ENCODE measurements at places on chromosomes 12 and 14.

DNA sequence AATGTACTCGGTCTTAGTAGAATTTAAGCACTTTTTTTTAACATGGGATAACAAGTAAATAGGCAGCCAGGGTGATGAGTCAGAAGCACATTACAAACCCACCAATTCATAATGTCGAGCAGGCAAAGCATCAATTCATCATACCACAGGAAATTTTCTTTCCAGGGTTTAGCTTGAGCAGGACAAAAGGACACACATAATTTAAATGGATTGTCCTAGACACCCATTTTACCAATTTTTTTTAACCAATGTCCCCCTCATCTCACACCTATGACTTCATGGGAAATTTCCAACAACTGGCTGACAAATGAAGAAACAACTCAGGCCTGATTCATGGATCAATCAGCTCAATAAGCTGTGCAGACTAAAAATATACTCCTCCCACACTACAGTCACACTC lies 58.8 kb upstream of the FOXG1 start:
- no peak for DNase-seq

DNA sequence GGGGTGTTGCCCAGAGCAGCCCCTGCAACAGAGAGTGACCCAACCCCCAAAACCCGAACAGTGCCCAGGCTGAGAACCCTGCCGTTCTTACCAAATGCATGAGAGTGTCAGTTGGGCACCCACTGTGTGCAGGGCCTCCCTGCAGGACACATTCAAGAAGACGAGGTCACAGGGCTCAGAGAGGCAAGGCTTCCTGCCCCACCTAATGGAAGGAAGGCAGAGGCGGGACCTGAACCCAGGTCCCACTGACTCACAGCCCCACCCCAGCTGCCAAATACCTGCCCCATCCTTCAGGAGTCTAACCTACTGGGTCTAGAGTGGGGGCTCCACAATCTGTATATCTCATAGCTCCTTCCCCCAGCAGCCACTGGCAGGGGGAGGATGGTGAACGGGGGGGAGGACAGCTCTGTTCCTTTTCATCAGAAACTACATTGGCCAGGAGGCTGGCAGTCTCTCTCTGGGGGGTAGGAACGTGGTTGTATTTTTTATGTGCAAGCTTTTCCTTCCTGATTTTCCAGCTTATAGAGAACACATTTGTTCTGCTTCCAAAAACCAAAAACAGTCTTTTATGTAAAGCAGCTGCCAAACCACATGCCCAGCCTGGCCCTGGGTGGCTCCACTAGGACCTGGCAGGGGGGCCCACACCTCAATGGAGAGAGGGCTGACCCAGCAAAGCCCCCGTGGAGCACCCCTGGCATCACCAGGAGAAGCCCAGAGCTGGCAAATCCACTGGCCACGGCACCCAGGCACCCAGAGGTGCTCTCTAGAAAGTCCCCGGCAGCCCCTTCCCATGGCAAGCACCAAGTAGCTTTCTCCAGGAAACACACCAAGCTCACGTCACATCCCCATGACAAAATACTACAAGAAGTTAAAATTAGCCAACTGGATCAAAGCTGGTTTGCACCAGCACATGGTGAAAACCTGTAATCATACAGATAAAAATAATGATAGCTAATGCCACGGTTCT lies 17.0 kb downstream of the NCOR2 start:
- no peak for DNase-seq

- DNase-seq, result no peak
These were observed 33.3 kb downstream of the NT5DC3 start for GRCh38 chr12:103807561-103808238.

GRCh38 chr12:42145552-42146215 lies 1.0 kb upstream of the GXYLT1 start:
- DNase-seq, result no peak

GRCh38 chr12:28012333-28012918 lies 39.9 kb upstream of the PTHLH start:
- no peak for DNase-seq

DNA sequence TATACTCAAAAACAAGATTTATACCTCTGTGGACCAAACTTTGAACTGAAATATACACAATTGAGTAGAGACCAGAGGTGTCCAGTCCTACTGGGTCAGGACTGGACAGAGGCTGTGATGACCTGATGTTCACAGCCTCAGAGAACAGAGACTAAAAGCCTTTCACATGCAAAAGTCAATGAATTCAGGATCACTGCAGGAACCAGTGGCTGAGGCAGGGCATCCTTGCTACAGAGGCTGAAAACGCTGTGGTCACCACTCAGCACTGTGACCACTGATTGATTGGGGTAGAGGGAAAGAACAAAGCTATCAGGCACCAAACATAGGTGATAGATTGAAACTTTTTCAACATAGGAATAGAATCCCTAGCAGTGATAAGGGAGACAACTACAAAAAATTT lies 25.1 kb downstream of the GRIP1 start:
- DNase-seq, result no peak

DNA sequence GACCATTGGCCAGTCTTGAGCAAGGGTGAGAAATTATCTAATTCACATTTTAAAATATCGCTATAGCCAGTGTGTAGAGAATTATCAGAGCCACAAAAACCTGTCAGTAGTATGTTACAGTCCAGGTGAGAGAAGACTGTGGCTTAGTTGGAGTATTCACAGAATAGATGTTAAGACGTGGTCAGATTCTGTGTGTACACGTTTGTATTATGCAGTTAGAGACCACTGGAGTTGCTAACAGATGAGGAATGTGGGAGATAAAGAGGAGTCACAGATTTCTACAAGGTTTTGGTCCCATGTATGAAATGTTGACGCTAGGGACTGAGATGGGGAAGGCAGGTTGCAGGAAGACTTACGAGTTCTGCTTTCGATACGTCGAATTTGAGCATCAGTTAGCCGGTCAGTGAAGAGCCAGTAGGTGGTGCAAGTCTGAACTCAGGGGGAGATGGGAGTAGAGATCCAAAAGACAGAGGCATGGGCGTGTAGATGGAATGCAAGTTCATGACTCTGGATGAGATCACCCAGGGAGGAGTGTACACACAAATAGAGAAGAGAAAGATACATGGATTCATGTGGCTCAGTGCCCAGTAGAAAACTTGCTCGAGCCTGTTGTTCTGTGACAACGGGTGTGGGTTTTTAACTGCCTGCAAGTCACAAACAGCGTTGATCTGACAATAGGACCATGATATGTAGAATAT lies 114.8 kb upstream of the FLRT2 start:
- DNase-seq, result no peak

GRCh38 chr12:122265886-122266229 lies 436 bp downstream of the VPS33A start:
- DNase-seq, result no peak

GRCh38 chr12:132516095-132517012 lies 26.4 kb downstream of the FBRSL1 start:
- DNase-seq, result no peak

GRCh38 chr14:94826774-94827173 lies 56.9 kb upstream of the GSC start:
- DNase-seq, result no peak
